Stimulated activated CD4-positive, alpha-beta T cell treated with anti-CD3 and anti-CD28 coated beads, Interleukin-4, amount 100 ng/mL, for 1 hour (primary cell): ENCODE measurements at places on chromosomes 2 and 18.

- DNase-seq = no peak
Observed at GRCh38 chr2:49255409-49255971, 101.2 kb upstream of the FSHR start.

DNA sequence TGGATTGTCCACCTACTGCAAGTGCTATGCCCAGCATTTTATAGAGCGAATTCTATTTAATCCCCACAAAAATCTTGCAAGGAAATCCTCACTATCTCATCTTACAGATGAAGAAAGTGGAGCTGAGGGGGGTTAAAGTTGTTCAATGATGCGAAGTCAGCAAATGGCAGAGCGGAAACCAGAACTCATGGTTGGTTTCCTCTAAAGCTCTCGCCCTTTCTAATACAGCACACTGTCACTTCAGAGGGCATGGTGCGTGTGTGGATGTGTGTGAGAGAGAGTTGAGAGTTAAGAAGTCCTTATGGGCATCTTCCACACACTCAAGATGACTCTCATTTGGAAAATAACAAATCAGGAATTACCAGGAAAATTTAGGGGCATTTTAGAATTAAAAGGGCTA is 78.4 kb downstream of the TGFA start:
- DNase-seq = no peak

DNA sequence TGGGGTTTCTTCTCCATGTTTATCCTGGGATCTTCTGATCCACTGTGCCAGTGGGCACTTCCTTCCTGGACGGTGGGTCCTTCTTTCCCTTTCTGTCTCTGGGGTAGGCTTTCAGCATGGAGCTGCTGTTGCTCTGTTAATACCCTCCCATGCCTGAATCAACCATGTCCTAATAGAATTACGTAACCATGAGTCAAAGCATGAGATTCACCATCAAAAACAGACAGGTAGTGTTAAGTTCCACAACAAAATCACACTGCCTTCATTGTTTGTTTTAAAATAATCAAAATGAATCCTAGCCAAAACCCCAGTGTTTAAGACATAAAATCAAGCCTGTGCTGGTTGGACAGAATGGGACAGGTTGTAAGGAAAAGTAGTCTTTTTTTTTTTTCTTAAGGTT is 37.5 kb downstream of the GNAL start:
- DNase-seq = no peak

DNA sequence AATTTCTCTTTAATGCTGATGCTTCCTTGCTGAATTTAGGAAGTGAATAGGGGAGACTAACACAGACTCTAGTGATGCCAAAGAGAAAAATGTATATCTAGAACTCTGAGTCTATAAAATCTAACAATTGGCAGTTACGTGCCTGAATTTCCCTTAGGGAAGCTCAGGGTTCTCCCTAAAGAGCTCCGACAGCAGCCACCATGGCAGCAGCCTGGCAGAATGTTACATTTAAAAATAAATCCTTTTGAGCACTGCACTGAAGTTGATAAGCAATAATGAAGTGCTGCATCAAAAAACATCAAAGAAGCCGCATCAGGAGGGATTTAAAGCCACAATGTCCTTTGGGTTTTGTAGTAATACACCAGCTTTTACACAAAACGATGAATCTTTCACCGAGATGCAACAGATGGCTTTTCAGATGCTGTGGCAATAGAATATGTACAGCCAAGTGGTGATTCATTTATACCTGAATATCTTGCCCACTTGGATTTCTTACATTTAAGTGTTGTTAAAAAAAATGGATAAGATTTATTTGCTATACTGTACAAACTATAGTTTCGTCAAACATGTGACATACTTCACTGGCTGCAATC is 291.2 kb upstream of the SESTD1 start:
- DNase-seq = no peak

GRCh38 chr2:21792571-21792970 is 668.8 kb downstream of the TDRD15 start:
- DNase-seq = no peak

DNA sequence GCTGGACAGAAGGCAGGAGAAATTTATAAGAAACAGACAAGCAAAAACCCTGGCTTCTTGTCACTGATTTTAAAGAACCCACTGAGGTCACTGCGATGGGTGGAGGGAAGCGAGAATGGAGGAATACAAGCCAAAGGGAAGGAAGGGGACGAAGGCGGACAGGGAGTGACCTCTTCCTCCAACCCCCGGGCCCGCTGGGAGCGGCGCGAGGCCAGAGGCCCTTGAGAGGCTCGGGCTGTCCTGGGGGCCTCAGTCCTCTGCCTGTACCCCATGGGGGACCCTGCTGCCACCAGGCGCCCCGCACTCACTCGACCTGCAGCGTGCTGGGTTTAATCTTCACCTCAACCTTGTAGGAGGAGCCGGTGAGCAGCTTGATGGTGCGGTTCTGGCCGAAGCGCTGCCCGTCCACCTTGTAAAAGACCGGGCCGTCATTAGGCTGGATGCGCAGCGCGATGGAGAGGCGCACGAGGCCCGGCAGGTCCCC is 793 bp downstream of the CNRIP1 start:
- no peak for DNase-seq

DNA sequence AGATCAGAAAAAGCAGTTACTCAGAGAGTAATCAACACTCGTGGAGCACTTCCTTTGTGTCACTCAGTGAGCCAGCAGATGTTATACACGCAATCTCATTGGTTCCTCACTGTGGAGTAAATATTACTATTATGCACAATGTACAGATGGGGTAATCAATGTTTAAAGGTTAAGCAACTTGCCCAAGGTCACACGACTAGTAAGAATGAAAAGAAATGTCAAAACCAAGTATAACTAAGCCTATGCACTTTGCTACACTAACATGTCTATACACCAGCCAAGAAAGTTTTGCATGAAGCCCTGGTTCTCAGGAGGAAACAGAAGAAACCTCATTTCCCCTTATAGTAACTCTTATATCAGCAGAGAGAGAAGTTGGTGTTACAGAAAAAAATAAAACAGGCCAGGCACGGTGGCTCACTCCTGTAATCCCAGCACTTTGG is 5.4 kb downstream of the METTL21A start:
- DNase-seq = no peak

- no peak for DNase-seq
Observed at GRCh38 chr2:172574965-172575364, 19.1 kb downstream of the PDK1 start.
